G401 (cell line): ENCODE measurements at places on chromosomes 5 and 9. TPM values are rescaled to one million over a fixed set of nuclear protein-coding genes. Genes with fewer than 3 reads are reported as not detected.

- DNase-seq: no peak
These were observed 80.2 kb downstream of the PTPN3 start for GRCh38 chr9:109417585-109418544.

DNA sequence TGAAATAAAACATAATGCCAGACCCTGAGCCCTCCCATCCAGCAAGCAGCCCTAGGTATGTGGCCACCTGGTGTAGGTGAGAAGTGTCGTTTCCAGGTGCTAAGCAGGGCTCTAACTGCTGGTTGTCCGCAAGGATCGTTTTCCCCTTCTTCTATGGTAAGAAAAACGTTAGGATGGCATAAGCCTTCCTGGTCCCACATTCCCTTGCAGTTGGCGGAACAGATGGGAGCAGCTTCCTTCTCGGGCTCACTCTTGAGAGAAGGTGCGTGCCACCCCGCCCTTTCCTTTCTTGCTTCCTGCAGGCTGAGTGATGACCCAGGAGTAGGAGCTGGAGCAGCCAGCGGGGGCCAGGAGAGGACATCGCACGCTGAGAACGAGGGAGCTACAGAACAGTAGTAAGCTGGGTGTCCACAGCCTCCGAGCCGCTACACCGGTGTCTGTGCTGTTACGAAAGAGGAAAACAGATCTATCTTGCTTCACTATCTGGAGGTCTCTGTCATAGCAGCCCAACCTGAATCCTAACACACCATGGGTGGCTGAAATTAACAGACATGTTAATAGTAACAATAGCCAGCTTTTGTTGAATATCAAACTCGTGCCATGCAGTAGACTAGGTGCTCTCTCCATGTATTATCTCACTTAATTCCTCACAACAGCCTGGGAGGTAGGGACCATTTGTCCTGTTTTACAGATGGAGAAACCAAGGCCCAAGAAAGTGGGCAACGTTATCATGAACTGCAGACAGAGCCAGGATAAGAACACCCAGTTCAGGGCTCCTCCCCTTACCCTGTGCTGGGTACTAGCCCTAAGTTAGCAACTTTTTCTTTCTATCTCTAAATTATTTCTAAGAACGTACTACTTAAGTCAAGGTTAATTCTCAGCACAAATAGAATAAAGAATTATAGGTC is 139.8 kb downstream of the COL23A1 start:
- DNase-seq: peak; percentile 51

DNA sequence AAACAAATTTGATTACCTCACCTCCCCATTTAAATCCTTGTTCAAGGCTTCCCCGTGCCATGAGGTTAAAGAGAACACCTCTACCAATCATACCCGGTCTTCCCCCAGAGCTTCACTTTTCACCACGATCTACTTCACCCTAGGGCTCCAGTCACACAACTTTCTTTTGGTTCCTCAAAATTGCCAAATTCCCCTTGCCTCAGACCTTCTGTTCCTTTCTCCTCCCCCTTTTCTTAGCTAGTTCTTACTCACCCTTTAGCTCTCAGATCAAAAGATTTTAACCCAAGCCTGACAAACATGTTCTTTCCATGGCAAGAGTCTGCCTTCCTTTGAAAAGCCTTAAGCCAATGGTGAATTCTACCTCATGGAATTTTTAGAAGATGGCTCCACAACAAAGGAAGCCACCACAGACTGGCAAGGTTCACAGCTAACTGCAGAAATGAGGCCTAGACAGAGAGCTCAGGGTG is 56.7 kb downstream of the MAPKAP1 start:
- DNase-seq: no peak

DNA sequence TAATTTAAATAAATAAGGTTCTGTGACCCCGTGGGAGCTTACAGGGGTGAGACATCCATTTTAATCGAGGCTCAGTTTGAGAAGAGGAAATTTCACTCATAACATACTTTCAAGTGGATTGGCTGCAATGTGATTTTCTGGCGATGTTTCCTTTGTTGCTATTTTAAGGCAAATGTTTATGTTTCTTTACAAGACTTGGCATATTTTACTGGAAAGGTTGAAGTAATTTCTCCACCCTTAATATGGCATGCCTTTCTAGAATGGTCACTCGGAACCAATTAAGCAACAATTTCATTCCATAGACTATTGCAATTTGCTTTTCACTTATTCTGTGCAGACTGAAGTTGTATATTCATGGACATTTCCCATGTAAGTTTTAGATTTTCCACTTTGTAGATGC is 438.0 kb upstream of the WWC1 start:
- no peak for DNase-seq

DNA sequence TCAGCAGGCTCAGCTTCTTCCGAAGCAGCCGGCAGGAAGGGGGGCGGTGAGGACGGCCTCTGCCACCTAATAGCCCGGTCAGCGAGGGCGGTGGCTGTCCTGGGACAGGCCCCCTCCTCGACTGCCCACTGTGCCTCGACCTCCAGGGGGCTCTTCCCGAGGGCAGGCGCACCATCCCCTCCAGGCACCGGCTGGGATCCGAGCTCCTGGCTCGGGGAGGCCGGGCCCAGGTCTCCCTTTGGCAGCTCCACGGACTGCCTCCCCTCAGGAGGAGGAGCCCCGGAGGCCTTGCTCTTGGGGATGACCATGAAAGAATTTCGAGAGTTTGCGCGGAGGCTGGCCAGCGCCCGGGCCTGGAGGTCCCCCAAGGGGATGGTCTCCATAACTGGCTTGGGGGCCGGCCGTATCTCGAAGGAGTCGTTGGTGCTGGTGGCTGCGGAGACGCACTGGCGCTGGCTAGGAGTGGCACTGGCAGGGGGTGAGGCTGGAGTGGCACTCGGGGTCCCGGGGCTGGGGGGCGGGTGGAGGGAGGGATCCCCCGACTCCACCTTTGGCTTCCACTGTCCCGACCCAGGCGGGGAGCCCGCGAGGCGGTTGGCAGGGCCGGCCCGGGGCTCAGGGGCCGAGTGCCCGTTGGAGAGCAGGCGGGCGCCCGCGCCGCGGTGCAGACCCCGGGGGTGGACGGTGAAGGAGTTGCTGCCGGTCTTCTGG is 975 bp downstream of the TPRN start:
- DNase-seq: no peak

- DNase-seq: no peak
These were observed 51.9 kb upstream of the PIP5K1B start for GRCh38 chr9:68653141-68653595.

GRCh38 chr9:130030651-130031127 is 12.3 kb downstream of the FNBP1 start:
- DNase-seq: no peak

DNA sequence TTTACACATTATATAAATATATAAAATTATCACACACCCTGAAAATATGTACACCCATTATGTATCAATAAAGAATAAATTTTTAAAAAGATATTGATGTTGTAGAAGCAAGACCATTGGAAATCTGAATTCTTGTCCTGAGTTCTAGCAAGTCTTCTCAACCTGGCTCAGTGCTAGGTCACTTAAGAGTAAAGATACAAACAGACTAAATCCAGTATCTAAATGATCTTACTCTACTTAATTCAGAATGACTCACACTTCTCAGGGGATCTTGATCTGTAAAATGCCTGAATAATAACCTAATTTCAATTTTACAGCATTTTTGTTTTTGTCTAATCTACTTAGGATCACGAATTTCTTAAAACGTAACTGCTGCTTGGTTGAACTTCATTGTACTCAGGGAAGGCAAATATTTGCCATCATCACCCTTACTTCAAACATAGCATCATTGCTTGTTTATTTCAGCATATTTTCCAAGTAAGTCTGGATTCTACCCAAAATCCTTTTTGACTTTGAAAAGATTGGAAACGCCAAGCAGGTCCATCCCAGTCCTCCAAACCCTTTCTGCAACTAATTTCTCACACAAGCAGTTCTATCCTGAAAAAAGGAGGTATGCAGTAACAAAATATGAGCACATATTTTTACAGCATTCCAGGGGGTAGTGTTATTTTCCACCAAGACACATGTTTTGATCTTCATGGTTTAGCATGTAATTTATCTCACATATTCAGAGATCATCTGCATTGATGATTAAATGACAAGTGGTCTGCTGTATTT is 582.6 kb downstream of the PSAT1 start:
- DNase-seq: no peak

DNA sequence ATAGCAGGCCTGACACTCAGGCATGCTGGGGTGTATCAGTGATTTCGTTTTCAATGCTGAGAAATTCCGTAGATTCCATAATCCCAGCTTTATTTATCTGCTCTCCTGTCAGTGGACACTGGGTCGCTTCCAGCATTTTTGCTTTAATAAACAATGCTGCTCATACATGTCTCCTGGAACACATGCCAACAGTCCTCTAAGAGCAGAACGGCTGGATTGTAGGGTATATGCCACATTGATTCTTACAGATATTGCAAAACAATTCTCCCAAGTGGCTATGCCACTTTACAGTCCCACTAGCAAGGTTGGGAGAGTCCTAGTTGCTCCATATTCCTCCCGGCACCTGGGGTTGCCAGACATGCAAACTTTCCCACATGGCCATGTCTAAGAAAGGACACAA is 81.9 kb downstream of the RAPGEF1 start:
- DNase-seq: no peak

DNA sequence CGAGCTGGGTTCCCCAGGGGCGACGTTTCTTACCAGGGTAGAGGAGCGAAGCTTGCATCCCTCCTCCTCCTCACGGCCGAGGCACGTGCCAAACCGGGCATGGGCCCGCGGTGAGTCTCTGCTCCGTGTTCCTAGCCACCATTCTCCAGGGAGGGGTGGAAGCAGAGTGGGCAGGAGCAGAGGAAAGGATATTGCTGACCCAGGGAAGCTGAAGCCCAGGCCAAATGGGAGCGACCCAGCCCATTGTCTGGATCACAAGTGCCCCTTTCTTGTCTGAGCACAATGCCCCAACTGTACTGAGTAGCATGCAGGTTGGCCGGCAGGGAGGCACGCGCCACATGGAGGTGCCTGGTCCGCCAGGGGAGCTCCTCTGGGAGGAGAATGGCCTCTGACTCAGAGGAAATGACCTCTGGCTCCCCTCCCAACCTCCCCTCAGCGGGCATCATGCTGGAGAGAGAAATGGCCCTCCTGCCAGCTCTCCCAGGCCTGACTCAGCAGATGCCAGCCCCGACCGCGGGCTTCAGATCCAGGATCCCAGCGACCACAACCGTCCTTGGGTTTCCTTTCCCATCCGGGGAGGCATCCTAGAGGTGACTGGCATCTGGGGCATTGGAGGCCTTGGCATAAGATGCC is 1.1 kb downstream of the PRR7 start:
- peak; percentile 36 for DNase-seq

DNA sequence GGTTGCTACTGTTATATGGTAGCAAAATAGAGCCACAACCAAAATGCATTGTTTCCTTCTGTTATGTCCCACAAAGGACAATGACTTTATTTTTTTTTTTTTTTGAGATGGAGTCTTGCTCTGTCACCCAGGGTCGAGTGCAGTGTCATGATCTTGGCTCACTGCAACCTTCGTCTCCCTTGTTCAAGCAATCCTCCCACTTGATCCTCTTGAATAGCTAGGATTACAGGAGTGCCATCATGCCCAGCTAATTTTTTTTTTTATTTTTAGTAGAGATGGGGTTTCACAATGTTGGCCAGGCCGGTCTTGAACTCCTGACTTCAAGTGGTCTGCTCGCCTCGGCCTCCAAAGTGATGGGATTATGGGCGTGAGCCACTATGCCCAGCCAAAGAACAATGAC is 527.7 kb upstream of the SGCD start:
- DNase-seq: no peak

DNA sequence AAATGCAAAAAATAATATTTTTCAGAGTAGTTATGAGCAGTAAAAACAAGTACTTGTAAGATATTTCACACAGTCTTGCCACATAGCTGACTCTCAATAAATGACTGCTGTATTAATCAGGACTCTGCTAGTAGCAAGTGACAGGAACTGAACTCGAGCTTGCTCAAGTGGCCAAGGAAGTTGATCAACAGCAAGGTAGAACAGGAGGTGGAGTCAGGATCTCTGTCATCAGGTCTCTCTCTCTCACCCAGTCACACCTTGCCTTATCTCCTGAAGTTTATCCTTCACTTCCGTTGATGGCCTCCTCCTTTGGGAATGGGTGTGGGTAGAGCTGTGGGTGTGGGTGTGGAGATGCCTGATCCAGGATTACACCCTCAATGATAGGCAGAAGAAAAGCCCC is 107.0 kb downstream of the GPBP1 start:
- DNase-seq: no peak

DNA sequence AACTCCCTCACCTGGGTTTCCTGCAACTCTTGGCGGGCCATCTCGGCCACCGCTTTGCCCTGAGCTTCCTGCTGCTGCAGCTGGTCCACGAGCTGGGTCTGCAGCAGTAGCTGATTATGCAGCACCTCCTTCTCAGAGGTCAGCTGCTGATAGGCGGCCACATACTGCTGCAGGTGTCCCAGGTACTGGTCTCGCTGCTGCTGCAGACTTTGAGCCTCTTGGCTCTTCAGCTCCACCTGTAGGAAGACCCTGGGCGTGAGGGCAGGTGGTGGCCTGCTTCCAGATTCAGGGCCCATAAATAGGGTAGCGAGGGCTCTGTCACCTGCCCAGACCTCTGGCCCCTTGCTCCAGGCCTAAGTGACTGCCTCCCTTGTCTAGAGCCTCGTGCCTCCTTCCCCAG is 16.7 kb downstream of the GOLGA2 start:
- no peak for DNase-seq

DNA sequence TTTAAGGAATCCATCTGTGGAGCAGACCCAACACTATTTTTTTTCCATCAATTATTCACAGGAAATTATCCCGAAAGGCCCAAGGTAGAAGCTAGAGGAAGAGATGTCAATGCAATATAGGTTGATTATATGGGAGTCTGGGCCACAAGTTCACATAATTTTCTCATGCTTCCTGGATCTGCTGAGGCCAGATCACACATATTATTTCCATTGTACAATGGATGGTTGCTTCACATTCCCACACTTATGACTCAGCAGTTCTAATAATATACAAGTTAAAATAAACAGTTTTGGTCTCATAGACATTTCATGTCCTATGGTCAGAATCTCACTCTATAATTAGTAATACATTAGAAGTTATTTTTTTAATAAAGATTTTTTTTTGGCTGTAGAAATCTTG is 66.0 kb upstream of the PTPRD start:
- DNase-seq: no peak

DNA sequence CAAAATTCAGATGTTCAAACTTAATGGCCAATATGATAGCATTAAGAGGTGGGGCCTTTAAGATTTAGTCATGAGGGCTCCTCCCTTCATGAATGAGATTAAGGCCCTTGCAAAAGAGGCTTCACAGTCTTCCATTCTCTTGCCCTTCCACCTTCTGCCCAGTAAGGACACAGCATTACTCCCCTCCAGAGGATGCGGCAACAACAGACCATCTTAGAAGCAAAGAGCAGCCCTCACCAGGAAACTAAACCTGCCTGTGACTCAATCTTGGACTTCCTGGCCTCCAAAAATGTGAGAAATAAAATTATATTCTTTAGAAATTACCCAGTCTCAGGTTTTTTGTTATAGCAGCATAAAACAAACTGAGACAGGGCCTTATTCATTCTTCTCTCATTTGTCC is 8.2 kb downstream of the AP3B1 start:
- no peak for DNase-seq

GRCh38 chr9:20620650-20621470 is 1.4 kb downstream of the MLLT3 start:
- DNase-seq: peak; percentile 44

DPH7 gene
- total RNA-seq: 39.0 and 46.2 TPM in 2 replicates

ARHGEF37 gene
- total RNA-seq: not detected in 2 replicates

USP20 gene
- total RNA-seq: 27.7 and 34.3 TPM in 2 replicates

DOCK2 gene
- total RNA-seq: not detected in 2 replicates

BHMT gene
- not detected in 2 replicates for total RNA-seq

LMX1B gene
- total RNA-seq: 53.5 and 89.1 TPM in 2 replicates

PCA3 gene
- not detected in 2 replicates for total RNA-seq
